Fibroblast of upper back skin (primary cell): ENCODE measurements at places on chromosomes 6 and 20.

- no peak for DNase-seq
These were observed 701.8 kb upstream of the ADGRB3 start for GRCh38 chr6:67933278-67933677.

DNA sequence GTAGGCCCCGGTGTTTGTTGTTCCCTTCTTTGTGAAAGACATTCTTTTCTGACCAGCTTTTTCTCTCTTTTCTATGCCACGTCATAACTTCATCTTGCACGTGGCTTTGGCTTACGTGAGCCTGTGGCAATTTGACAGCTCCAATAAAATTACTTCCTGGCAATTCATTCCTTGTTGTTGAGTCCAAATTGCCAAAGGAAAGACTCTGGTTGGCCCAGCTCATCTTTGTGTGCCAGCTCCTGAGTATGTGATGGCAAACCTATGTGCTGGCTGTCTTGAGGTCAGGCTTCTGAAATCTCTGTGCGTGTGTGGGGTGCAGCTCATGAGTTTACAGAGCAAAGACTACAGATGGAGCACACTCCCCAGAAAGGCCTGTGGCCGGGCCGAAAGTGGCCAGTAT lies 272.5 kb upstream of the SGK1 start:
- peak; percentile 45 for DNase-seq

DNA sequence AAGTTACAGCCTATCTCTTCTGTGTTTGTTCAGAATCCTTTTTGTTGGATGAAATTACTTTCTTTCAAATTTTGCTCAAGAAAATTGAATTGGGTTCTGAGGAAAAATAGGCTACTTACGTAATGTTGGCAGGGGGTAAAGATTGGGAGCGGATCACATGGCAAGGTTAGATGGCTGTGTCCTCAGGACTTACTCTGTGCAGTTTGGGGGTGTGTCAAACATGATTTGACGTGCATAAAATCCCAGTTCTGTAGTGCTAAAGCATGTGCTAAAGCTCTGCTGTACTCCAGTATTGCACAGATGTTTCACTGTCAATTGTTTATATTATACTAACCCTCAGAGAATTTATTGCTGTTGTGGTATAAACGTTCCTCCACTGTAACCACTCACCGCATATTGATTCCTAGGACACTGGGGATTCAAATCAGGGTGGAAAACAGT lies 2.6 kb downstream of the NT5E start:
- peak; percentile 92 for DNase-seq

DNA sequence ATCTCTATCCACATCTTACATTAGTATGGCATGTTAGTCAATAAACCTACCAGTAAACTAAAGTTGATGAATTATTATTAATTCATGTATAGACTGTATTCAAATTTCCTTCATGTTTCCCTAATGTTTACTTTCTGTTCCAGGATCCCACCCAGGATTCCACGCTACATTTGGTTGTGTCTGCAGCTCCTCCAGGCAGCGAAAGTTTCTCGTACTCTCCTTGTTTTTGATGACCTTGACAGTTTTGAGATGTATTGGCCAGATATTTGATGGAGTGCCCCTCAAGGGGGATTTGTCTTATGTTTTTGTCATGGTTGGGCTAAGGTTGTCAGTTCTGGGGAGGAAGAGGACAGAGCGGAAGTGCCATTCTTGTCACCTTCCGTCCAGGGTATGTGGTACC lies 445.2 kb upstream of the CDH4 start:
- no peak for DNase-seq
